ENCODE measurements at places on chromosomes 5 and 9.

- DNase-seq: peak; percentile 49
Measured at GRCh38 chr9:112332977-112333638, at the start of gene PTBP3. TSS of gene PTBP3 (minus strand) at chr9:112333619. CDS start at chr9:112297865, 35,754 bp downstream.

- no peak for DNase-seq
Measured at GRCh38 chr5:30502277-30502676, 691.2 kb upstream of the CDH6 start.

GRCh38 chr9:122286764-122287163 lies 22.1 kb downstream of the MRRF start:
- DNase-seq: no peak

DNA sequence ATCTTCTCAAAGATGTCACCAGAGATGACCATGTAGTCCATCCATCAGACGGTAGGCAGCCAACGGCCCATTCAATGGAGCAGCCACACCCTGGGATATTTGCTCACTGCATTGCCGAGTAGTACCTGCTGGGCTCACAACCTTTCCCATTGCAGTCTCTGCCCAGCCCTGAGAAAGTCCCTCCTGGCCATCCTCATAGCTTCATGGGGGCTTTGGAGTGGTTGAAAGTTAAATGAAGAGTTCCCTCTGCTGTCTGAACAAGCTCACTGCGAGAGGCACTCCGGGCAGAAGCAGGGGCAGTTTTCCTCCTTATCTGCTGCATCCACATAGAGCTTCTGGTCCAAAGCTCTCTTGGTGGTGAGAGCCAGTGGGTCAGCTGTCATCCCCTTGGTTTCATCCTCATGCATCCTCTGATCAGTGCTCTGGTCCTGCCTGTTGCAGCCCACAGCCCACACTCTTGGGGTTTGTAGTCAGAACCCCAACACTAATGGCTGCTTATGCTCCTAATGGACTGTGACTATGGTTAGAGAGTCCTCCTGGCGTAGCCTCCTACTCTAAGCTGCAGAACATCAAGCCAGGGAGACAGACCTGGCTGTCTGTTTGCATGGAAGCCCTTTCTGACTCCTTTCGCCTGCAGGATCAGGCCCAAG lies 23.3 kb downstream of the TNFSF8 start:
- peak; percentile 87 for DNase-seq

DNA sequence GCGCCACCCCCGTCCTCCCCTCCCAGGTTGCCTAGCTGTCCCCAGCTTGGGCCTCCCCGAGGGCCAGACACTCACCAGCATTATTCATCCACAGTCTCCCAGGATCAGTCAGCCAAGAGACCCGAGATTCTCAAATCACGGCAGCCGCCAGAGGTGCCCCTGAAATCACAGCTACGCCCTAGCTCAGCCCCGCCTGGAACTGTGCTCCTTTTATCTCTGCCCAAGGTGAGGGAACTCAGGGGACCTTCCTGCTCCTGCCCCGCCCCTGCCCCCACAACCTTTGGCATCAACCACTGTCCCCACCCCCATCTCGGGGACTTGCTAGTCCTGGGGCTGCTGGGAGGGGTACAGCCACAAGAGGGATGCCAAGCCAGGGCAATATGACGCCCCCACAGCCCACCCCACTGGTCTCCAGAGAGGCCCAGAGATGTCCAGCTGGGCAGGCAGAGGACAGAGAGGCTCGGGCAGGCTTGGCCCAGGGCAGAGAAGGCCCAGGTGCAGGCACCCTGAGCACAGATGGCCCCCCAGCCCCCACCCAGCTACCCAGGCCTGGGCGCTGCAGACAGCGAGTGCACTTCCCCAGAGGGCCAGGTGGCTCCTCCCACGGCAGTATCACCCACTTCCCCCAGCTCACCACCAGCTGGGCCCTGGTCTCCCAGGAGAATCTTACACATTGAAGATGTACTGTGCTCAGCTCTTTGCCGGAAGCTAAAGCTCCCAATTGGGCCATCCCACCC lies at the start of gene FUT7:
Gene FUT7, minus strand, starts transcription at position 185 of the 737 bp plus-strand sequence. Its CDS starts 97 bp downstream, at position 88.
- no peak for DNase-seq

DNA sequence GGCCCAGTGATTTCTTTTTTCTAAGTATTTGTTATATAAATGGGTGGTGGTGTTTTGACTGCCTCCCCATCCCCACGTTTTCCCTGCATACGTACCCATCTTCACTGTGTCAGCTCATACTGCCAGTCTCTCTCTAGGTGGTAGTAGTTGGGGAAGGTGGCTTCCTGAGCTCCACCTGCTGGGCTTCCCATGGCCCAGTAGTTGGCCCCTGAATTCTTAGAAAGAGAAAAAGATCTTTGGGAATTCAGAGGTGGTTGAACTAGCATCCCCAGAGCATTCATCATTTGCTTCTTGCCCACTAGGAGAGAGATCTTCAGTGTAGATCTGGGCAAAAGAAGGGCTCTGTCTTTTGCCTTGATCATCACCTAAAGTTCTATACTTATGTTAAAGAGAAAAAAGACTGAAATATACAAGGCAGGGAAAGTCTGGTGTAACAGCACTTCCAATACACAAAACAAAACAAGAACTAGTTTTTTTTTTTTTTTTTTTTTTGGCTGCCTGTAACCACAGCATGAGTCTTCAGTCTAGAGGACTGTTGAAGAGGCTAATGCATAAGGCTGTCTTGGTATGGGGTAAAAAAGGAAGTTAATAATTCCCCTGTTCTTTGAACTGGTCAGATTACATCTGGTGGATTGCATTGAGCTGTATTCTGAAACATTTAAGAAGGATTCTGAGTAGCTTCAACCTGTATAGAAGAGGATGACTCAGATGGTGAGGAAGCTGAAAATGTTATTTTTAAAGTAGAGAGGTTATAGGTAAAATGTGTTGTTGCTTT lies 128.7 kb downstream of the ATG10 start:
- DNase-seq: no peak

GRCh38 chr5:64947031-64947430 lies 178.3 kb downstream of the CWC27 start:
- peak; percentile 5 for DNase-seq

- no peak for DNase-seq
Measured at GRCh38 chr5:157835041-157835440, 23.9 kb downstream of the CLINT1 start.

DNA sequence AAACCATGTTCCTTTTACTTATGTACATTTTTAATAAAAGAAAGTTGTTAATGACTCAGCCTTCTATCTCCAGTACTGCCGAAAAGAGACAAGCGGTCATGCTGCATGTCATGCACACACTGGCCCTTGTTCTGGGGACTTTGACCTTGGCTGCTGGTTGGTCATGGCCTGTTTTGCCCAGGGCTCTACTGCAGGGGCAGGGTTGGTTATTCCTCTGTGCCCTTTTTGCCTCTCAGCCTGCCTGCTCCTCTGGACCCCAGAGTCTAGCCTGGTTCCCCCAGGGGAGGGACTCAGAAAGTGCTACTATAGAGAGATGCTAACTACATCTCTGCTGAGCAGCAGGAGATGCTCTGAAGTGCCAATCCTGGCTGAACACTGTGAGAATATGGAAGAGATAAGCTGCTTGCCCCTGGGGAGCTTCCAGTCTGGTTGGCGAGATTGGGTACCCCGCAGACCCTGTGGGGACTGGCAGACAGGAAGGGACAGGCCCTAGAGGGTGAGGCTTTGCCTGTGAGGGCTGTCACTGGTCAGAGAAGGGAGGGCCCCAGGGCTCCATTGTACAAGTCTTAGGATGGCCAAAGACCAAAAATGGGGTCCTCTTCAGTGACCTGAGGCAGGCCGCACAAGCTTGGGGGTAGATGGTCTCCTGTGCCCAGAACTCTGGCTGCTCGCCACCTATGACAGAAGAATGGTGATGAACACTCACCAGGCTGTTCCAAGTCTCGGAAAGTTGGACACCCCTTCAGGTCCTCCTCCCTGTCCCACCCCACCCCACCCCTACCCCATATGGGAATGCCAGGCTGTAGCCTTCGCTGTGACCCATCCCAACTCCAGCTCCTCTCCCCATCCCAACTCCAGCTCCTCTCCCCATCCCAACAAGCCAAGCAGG lies 14.3 kb downstream of the IRF1 start:
- DNase-seq: no peak

DNA sequence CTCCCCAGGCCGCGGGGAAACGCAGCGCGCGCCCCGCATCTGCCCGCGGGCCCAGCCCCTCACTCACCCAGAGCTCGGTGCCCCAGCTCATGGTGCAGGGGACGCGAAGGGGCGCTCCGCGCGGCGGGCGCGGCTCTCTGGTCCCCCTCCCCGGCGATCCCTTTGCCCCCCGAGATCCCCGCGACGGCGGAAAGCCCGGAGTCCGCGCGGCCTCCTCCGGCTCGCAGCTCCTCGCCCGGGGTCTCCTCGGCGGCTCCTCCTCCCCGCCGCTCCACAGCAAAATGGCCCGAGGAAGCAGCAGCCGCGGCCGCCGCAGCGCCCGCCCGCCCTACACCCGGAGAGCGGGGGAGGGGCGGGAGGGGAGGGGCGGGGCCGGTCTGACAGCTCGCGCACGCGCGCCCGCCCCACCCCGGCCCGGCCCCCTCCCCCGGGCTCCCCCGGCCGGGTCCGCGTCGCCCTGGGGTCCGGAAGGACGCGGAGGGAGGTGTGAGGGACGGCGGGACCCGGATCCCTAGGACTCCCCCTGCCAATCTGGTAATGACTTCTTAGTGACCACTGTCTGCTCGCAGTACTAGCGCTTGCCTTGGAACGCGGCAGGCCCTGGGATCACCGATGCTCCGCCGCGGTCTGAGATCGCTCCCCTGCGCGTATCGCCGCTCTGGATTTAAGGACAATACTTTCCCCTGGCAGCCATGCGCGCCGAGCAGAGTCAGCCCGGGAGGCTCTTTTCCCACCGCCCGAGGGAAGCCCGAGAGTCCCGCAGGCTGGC lies at the start of gene FNBP1:
Gene FNBP1, minus strand, starts transcription at position 305 of the 769 bp plus-strand sequence. Its CDS starts 214 bp downstream, at position 91.
- peak; percentile 90 for DNase-seq

DNA sequence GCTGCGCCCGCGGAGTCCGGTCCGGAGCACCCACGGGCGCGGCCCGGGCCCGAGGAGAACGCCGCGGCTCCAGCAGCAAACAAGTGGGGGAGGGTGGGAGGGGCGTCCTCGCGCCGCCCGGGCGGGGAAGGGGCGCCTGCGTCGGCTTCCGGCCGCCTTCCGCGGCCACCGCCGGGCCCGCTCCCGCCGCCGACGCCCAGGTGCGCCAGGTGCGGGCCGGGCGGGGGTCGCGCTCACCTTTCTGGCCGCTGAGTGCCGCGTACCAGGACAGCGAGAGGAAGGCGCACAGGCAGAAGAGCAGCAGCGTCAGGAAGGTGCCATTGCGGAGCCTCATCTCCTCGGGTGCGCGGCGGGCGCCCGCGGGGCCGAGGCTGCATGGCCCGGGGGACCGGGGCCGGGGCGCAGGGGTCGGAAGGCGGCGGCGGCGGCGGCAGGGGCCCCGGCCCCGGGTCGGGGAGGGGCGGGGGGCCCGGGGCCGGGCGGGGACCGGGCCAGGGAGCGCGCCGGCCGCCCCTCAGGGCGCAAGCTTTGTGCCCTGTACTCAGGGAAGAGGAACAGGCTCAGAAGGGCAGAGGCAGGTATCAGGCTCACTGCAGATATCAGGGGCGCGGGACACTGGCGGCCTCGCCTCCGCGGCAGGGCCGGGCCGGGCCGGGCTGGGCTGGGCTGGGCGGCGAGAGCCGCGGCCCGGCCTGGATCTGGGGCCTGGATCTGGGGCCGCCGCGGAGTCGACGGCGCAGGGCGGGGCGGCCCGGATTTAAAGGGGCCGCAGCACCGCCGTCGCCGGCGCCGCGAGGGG lies at the start of gene MGAT4B:
Gene MGAT4B, minus strand, starts transcription at position 617 of the 799 bp plus-strand sequence. Its CDS starts 283 bp downstream, at position 334.
- peak; percentile 80 for DNase-seq

GRCh38 chr9:26375448-26375847 lies 517.2 kb downstream of the CAAP1 start:
- no peak for DNase-seq

DNA sequence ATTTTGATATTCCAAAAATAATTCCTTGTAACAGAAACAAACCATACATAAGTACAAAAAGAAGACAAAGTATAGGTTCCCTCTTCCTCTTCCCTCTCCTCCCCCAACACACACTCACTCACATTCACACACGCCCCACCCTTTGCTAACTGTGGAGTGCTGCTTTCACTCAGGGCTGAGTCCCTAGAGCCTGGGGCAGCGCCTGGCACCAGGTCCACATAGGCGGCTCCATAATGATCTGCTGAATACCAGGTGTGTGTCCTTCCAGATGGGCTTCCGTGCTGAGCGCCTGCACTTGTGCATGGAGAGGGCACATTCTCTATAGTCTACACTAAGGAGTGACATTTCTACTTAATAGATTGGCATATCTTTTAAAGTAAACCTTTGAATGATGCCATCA lies 3.7 kb downstream of the SEMA4D start:
- no peak for DNase-seq

GRCh38 chr9:27586304-27586703 lies 13.0 kb upstream of the C9orf72 start:
- no peak for DNase-seq

GRCh38 chr5:116068028-116068632 lies 16.7 kb upstream of the COMMD10 start:
- DNase-seq: peak; percentile 70

DNA sequence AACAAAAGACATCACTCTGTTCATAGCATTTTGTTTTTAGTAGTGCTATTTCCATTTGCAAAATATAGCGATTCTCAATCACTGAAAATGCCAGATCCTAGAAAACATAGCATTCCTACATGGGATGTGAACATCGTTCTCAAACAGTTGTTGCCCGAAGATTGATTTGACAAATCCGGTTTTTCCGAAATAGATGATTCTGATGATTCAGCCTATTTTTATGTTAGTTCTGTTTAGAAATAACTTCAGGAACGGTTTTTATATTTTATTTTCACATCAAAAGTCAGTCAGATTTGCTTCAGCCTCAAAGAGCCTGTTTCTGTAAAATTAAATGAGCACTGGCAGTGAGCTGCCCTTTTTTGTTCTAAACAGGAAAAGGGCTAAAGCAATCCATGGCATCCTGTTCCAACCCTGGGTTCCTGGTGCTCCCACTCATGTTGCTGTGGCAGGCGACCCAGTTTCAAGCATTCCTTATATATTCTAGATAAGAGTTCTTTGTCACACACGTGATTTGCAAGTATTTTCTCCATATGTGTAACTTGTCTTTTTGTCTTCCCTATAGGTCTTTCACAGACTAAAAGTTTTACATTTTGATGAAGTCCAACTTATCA lies 14.2 kb upstream of the PSIP1 start:
- DNase-seq: no peak

DNA sequence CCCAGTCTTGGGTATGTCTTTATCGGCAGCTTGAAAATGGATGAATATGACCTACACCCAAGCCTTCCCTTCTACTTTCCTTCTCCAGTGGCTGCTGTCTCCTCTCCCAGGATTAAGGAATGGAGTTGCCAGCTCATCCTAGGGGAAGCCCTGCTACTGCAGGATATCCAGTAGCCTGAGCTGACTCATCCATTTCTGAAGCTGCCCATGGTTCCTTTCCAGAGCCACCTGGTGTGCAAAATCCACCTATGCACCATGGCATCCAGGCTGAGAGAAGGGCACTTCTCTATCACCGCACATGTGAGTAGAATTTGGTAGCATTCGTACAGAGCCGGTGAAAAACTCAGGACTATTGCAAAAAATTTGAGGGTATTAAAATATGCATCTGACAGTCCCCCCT lies 290.8 kb downstream of the YTHDC2 start:
- DNase-seq: no peak

All from NCI-H1417 (cell line).